ENCODE measurements at places on chromosomes 16 and 17.

DNA sequence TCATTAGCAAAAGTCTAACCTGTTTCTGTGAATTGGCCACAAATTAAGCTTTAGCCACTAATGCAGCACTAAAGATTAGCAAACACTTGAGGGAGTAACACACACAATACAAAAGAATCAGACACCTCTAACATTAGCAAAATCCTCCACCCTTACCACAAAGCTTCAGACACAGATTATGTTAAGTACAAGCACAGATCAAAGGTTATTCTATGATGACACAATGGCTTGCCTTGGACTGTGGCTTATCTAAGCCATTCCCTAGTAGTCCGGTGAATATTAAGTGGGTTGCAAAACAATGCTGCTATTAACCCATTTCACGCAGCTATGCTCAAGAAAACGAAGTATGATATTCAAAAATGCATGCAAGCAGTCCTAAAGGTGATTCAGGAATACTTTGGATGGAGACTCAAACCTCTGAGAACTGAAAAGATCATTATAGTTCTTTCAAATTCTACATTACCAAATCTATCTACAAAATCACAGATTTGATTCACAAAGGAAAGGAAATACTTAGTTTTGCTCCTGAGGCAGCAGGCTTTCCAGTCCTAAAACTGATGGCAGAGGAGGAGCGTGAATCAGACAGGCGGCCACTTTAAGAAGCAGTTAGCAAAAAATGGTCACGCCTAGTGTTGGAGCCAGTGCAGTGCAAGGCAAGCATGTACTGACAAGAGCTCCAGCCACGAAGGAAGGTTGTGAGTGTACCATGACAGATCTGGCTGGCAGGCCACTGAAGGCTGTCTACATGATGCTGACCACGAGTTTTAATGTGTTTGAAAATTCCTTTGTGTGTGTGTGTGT lies 67.2 kb downstream of the PARN start:
- no peak for DNase-seq

- no peak for DNase-seq
Measured at GRCh38 chr16:46632778-46633733, 11.9 kb upstream of the SHCBP1 start.

- no peak for DNase-seq
Measured at GRCh38 chr17:55677446-55677845, 45.2 kb downstream of the TMEM100 start.

GRCh38 chr17:75689441-75689873 lies 22.3 kb downstream of the SAP30BP start:
- DNase-seq = no peak

All from liver (tissue), 10 donors.